HuH-7 (cell line): ENCODE measurements at places on chromosomes 6 and 20.

- DNase-seq = no peak
These were observed 130.0 kb upstream of the UST start for GRCh38 chr6:148616841-148617240.

- no peak for DNase-seq
These were observed 62.2 kb downstream of the FILIP1 start for GRCh38 chr6:75431379-75431778.

DNA sequence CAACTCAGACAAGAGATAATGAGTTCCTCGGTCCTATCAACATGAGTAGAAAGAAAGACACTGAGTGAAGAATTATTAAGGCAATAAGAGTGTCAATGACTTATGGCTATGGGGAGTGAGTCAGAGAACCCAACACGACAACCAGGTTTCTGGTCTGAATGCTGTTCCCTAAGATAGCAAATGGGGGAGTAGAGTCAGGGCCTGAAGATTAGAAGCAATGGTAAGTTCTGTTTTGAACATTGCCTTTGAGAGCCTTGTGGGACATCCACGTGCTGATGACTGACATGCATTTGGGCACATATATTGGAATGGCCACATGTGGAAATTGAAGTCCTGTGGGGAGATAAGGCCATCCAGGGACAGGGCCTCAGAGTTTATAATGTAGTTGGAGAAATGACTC, 254.4 kb upstream of the TCF21 start:
- no peak for DNase-seq

- no peak for DNase-seq
These were observed 51.3 kb downstream of the NCOA3 start for GRCh38 chr20:47552996-47553395.

GRCh38 chr20:61958773-61959700, 106.6 kb downstream of the TAF4 start:
- no peak for DNase-seq

- DNase-seq = no peak
These were observed 686 bp downstream of the GINS1 start for GRCh38 chr20:25408170-25408547.

- DNase-seq = no peak
These were observed 34.6 kb downstream of the SLC16A10 start for GRCh38 chr6:111121789-111122350.

DNA sequence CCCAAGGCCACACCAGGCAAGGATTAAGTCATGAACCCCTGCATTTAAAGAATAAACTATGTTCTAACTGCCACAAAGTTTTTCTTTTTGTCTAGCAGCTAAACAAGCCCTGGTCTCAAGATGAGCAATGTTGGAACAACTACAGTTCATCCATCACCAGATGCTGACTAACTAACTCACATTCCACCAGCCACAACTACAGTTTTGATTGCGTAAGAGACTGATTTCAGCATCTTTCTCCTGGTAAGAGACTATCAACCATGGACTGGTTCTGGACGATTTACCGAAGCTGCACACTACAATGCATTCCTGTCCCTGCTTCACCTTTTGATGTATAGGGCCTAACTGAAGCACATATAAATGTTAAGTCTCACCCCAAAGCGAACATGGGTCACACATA, 43.0 kb downstream of the F13A1 start:
- DNase-seq = peak; percentile 1

DNA sequence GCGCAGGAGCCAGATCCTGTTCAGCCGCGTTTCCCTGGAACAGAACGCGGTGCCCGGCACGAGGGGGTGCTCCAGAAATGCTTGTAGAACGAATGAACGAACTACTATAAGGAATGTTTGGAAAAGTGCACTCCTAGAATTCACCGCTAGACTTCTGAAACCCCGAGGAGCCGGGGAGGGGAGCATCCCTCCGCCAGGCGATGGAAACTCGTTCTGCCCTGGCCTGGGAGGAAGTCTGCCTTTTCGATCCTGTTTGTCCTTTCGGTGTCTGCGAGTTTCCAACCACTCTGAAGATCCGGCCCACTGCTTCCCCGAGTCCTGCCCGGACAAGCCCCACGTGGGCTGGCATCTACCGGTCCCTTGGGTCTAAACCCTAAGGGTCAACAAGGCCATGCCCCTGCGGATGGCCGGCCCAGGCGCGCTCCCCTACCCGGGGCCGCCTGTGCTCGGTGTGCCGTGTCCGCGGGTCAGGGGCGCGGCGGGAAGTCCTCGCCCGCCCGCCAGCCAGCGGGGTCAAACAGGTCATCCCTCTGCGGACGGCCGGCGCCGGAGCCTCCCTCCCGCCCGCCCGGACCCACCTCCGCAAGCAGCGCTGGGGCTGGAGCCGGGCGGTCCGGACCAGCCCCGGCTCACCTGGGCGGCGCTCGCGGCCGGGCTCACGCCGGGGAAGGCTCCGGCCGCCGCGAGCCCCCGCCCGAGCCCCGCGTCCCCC, 526 bp downstream of the SULF2 start:
- DNase-seq = peak; percentile 45

DNA sequence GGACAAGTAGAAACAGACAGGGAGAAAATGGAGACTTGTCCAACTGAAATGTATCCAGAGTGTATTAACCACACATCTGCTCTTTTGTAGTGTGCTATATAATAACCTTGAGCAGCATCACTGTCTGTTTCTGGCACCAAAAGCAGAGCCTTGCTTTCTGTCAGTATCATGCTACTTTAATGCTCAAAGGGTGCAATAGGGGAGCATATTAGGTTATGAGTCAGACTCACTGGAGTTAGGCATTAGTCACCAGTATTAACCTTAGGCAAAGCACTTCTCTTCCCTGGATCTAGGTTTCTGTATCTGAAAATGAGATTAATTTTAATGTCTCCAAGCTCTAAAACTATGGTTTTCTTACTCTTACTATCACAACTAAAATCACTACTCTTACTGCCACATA, 280.1 kb downstream of the TFAP2B start:
- DNase-seq = no peak

- DNase-seq = no peak
These were observed 59.5 kb downstream of the ZMYND8 start for GRCh38 chr20:47296950-47297349.
